ENCODE measurements at places on chromosomes 6 and 20.

- DNase-seq: no peak
Observed at GRCh38 chr6:84486526-84486925, 259.1 kb upstream of the CEP162 start.

- no peak for DNase-seq
Observed at GRCh38 chr6:2229039-2229438, 16.4 kb downstream of the GMDS start.

DNA sequence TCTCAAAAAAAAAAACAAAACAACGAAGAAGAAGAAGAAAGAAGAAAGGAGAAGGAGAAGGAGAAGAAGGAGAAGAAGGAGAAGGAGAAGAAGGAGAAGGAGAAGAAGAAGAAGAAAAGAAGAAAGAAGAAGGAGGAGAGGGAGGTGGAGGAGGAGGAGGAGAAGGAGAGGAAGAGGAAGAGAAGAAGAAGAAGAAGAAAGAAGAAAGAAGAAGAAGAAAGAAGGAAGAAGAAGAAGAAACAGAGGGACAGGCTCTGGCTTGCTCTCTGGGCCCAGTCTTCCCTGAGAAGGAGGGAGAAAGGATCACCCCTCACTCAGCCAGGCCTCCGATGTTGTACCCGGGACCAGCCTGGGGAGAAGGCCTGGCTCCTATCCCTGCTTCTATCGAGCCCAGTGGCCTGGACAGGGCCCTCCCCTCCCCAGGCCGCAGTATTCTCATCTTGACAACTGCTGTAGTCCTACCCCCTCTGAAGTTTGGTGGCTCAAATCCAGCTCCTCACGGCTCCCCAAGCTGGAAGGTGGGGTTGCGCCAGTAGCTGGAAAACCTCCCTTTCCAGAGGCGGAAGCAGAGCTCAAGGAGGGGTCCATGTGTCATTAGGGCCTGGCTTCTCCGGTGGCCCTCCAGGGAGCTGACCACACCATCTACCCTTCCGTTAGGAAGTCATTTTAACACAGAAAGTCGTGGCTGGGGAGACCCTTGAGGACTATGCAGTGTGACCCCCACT lies 18.9 kb downstream of the C6orf132 start:
- DNase-seq: no peak

GRCh38 chr20:40008177-40008576 lies 680.9 kb downstream of the MAFB start:
- DNase-seq: no peak

DNA sequence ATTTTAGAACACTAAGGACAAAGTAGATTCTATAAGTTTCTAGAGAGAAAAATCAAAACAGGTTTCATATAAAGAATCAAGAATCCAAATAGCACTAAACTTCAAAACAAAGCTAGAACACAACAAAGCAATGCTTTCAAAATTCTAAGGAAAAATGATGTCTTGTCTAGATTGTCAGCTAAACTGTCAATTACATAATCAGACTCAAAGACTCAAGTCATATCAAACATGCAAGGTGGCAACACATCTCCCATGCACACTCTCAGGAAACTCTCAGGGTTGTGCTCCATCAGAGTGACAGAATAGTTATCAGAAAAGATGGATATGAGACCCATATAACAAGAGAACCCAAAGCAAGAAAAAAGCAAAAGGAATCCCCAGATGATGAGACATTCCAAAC lies 23.9 kb downstream of the HACE1 start:
- no peak for DNase-seq

DNA sequence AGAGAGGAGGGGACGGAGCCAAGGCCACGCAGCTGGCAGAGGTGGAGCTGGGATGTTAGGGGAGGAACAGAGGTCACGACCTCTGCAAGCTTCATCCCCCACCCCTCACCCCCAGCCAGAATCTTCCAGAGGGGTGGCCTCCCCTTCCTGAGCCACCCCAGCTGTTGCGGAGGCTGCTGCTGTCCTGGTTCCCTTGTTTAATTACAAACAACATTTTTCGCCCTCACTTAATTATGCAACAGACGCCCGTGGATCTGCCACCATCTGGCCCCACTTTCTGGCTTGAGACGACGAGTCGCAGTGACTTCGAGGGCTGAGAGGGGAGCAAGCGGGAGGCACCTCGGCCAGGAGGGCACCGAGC lies 153.7 kb upstream of the PTPN1 start:
- no peak for DNase-seq

- no peak for DNase-seq
Observed at GRCh38 chr6:169725125-169726048, 1.1 kb upstream of the PHF10 start.

DNA sequence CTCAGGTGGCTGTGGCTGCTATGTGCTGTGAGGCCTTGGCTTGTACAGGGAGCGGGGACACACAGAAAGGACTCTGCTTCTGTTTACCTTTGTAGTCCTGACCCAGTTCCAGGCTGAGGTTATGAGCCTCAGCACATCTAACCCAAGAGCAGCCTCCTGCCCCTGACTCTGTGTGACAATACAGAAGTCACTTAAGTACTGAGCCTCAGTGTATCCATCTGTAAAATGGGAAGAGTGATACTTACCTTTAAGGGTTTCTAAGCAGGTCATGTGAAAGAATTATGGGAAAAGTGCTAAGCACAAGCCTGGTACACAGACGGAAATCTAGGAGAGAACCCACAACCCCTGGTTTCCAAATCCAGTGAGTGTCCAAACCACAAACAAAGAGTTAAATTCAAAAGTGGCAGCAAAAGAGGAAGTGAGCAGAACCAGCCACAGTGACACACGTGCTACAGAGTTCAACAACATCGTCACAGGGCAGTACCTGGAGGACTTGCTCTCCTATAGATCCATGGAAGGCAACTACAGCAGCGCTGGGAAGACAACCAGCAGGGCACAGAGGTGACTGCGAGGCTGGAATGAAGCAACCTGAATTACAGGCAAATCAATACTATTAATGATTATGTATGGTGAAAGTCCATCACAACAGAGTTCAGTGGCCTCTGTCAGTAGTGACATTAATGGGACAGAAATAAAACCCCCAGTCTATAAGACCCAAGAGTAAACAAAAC lies 12.5 kb downstream of the TRIM26 start:
- DNase-seq: no peak

- DNase-seq: no peak
Observed at GRCh38 chr6:22956029-22956681, 386.8 kb downstream of the HDGFL1 start.

- DNase-seq: no peak
Observed at GRCh38 chr6:28711788-28712341, 186.2 kb downstream of the GPX5 start.

DNA sequence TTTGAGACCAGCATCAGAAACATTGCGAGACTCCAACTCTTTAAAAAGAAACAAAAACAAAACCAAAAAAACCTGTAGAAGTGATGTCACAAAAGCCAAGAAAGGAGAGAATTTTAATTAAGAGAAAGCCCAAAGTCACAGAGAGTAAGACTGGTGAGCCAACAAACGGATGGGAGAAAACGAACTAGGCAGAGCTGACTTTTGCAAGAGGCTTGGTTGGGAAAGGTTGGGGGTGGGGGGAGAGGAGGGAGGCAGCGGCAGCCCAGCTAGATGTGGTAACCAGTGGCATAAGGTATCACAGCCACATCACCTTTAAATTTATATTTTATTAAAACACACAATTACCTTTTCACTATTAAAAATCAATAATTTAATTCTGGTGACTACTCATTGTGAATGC lies 23.5 kb downstream of the NOL7 start:
- DNase-seq: no peak

- DNase-seq: no peak
Observed at GRCh38 chr6:136586295-136586694, 36.1 kb upstream of the MAP7 start.

DNA sequence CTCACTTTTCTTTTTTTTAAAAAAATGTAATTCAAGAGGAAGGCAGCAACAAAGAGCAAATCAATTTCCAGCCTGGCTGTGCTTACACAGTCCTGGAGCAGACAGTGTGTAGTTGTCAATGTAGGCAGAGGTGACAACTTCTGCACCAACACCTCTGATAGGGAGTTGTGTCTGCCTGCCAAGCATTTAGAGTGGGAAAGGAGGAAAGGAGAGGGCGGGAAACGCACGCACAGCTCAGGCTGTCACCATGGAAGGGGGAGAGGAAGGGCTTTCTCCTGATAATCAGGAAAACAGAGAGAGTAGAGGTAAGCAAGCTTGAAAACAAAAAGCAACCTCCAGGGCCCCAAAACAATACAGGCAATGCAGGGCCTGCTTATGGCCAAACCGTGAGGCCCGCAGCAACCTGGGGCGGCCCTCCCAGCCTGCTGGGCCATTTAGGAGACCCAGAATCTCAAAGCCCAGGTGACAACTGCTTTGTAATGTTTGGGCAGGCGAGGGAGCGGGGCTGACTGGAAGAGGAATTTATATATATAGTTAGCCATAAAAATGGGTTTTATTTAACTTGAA lies 41.5 kb upstream of the GFOD1 start:
- no peak for DNase-seq

GRCh38 chr6:116568111-116568510 lies 3.2 kb upstream of the RWDD1 start:
- no peak for DNase-seq

GRCh38 chr6:28349344-28349891 lies 329 bp upstream of the ZKSCAN3 start:
- DNase-seq: no peak

GRCh38 chr6:3315841-3316240 lies 57.1 kb downstream of the PSMG4 start:
- no peak for DNase-seq

GRCh38 chr6:63732336-63732735 lies 96.7 kb downstream of the PHF3 start:
- DNase-seq: no peak

- DNase-seq: no peak
Observed at GRCh38 chr20:47700327-47700726, 85.0 kb downstream of the SULF2 start.

DNA sequence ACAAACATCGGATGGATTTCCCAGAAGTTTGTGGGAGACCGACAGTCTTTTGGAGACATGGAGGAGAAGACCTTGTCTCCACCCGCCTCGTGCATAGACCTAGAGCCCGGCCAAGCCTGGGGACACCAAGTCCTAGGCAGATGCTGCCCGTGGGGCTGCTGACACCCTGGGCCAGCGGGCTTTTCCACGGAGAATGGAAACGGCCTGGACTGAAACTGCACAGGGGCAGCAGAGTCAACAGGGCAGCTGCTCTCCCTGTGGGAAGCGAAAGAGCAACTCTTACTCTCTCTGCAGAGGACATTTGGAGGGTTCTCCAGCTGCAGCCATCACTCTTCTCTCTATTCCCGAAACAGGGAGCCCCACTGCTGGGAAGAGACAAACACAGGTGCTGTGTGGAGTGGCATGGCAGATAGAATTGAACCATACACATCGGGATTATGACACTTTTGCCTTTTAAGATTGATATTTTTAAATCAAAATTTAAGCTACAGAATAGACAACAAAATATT lies 401.2 kb downstream of the THBS2 start:
- no peak for DNase-seq

GRCh38 chr20:13085275-13085674 lies 76.5 kb downstream of the SPTLC3 start:
- DNase-seq: no peak

DNA sequence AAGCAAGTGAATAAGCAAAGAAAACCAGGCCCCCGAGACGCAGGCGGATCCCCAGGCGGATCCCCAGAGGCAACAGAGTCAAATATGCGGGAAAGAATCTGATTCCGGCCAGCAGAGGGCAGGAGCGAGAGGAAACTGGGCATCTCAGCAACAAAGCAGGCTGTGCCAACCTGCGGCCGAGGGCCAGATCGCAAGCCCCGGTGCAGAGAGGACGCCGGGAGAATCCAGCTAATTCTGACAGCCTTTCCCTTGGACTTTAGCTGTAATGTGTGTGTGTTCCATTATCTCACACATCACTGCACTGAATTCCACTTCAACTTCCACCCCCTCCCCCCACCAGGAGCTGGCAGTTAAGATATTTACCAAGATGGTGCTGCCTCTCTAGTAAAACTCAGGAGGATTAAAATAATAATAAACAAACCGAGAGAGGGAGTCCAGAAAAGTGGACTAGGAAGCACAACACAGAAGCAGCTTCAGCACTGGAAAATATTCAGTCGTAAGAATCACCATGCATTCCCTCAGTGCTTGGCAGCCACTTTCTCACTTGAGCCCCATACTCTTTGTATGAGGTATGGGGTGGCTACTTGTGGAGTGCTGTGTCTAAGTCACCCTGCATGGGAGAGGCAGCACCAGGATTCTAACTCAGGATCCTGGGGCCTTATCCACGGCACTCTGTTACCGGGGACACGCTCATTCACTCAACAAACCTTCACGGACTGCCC lies 66.2 kb upstream of the SNX9 start:
- peak; percentile 94 for DNase-seq

GRCh38 chr6:148635070-148635743 lies 111.6 kb upstream of the UST start:
- no peak for DNase-seq

DNA sequence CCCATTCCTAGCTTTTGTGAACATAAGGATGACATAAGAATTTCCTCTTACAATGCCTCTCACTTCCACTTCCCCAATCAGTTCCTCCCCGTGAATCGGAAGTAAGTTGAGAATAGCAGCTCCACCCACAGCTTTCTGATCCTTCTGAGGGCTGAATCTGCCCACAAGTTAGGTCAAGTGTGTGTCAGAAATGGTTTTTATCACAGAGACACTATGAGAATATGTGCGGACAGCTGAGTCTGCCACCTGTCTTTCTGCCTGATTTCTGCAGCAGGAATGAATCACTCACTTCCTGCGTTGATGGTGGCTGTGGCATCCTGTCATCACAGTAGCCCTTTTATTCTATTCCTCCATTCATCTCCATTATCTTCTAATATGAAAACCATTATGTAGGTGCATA lies 70.2 kb downstream of the RIN2 start:
- no peak for DNase-seq

DNA sequence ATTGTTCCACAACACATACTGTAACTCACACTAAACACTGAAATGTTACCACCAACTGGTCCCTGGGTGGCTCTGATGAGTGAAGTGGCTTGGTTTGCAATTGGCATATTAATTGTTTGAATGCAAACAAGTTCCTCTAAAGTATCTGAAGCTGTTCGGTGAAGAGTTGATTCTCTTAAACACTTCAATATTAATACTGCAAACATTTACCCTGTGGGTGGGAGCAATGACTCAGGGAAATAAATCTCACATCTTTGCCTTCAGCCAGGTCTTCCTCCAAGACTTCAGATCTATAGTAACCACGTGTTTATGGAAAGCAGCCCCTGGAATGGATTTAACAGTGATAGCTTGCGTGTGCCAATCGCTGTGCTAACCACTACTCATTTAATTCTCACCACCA lies 176.0 kb downstream of the MAFB start:
- no peak for DNase-seq

DNA sequence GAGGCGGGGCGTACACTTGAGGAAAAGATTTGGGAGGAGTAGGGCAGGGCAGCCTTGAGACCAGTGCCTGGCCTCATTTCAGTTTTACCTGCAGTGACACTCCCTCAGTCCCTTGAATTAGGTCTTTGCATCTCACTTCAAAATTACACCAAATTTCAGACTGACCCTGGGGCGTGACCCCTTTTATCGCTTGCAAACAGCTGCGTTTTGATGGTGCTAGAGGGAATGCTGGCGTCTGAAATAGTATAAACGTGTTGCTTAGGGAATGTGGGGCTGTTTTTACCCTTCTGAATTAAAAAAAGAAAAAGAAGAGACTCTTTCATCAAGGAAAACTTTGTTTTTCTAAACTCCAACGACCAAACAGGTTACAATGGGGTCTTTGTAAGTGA lies 21.0 kb downstream of the COL9A1 start:
- no peak for DNase-seq

Data from amygdala (tissue), 56 donors.